Memory B cell (primary cell): ENCODE measurements at places on chromosomes 16 and 17.
A peak's percentile ranks its signal among the peaks of the same experiment; 100 is the strongest.

- DNase-seq, result no peak
These were observed 80.0 kb downstream of the USP32 start for GRCh38 chr17:60311936-60312335.

DNA sequence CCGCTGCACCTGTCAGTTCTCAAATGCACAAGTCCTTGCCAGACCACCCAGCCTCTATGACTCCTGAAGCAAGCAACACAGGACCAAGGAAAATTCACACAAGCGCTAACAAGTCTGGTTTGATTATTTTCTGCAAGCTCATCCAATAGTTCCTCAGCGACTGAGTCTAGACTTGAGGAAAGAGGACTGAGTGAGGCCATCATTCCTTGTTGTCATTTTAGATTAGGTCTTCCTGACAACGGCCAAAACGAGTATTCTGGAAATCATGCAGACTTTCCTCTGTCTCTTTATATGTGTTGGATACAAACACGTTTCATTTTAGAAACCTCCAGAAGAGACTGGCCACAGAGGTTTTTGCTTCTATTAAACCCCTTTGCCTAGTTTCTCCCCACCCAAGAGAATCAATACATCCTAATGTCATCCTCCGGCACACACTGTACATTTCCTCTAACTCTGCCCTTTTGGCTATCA lies 561 bp downstream of the CCDC47 start:
- DNase-seq, result peak; percentile 2

GRCh38 chr17:16435925-16436886 lies 20.8 kb downstream of the TRPV2 start:
- DNase-seq, result no peak

GRCh38 chr17:44076716-44077594 lies 6.4 kb downstream of the G6PC3 start:
- DNase-seq, result no peak

GRCh38 chr17:12896180-12896785 lies 107.0 kb downstream of the ARHGAP44 start:
- DNase-seq, result no peak

GRCh38 chr16:87108278-87108677 lies 208.9 kb downstream of the C16orf95 start:
- no peak for DNase-seq

GRCh38 chr17:61131585-61131984 lies 268.1 kb upstream of the TBX2 start:
- no peak for DNase-seq

- no peak for DNase-seq
These were observed 18.8 kb upstream of the MYOCD start for GRCh38 chr17:12646761-12647422.

GRCh38 chr17:37043201-37043600 lies 94.4 kb downstream of the AATF start:
- no peak for DNase-seq

DNA sequence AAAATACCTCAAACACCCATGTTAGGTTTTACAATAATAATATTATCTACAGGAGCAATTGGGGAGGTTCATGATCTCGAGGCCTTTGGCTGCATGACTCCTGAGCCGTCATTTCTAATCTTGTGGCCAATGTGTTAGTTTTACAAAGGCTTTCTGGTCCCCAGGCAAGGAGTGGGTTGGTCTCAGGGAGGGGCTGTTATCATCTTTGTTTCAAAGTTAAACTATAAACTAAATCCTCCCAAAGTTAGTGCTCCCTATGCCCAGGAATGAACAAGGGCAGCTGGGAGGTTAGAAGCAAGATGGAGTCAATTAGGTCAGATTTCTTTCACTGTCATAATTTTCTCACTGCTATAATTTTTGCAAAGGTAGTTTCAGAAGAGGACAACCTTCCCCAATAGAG lies 9.1 kb upstream of the CCL5 start:
- DNase-seq, result no peak

DNA sequence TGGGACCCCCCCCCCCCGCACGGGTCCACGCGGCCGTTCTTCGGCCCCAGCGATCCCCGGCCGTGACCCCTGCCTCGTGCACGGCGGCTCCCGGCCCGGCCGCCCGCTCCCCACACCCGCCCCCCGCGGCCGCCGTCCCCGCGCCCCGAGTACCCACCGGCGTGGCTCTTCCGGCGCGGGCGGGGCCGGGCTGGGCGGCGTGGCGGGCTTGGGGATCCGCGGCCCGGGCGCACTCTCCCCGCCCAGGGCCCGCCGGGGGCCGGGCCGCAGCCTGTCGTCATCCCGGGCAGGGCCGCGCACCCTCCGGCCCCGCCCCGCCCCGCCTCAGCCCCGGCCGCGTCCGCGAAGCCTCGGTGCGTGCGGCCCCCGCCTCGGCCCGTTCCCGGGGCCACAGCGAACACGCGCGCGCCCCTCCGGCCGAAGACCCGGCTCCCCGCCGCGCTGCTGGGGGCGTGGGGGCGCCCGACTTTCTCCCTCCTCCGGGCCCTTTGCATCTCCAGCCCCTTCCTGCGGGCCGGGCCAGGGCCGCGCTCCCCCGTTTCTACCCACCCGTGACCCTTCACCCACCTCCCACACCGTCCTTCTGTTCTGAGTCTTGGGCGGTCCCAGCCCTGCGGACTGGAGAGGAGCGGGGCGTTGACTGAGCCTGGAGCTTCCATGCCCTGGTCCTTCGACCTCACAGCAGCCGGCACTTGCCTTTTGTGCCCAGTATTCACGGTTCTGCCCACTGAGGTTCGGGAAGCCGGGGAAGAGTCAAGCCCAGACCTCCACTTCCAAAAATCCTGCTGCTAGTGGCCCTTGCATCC lies 840 bp downstream of the MYO1C start:
- peak; percentile 46 for DNase-seq

- DNase-seq, result no peak
These were observed 868 bp downstream of the MED13 start for GRCh38 chr17:62064029-62064790.

DNA sequence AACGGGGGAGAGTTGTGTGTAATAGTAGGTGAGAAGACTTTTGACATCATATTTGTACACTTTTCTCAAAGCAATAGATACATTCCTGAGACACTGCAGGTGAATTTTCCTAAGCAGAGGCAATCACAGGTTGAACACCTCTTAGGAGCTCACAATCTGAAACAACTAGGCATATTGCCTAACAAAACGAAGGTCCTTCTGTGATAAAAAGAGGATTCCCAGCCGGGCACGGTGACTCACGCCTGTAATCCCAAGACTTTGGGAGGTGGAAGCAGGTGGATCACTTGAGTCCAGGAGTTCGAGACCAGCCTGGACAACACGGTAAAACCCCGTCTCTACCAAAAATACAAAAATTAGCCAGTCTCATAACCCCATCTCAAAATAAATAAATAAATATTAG lies 17.4 kb downstream of the NXN start:
- no peak for DNase-seq

DNA sequence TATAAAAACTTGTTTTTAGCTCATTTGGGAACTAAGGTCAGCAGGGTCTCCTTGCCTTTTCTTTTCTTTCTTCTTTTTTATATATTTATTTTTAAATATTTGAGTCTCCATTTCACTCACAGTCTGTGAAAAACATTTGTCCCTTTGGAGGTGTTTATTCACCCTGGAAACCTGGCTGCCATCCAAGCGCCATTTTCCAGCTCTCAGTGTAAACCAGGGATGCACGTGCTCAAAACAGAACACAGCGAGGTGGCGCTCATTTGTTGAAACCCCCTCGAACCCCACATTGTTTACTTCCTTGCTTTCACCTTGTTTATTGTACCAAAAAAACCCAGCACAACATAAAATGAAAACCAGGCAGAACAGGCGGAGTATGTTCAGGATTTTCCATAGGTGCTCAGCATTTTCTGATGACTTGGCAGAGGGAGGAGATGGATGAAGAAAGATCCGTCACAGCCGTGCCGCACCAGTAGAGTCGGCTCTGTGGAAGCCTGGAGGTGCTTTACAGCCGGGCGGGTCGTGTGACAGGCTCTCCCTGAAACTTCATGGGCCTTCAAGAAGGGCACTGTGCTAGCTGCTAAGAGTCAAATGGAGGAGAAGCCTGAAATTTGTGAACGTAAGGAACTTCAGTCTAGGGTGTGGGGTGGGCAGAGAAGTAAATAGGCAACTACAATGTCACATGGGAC lies 284.4 kb downstream of the FOXL1 start:
- DNase-seq, result no peak

DNA sequence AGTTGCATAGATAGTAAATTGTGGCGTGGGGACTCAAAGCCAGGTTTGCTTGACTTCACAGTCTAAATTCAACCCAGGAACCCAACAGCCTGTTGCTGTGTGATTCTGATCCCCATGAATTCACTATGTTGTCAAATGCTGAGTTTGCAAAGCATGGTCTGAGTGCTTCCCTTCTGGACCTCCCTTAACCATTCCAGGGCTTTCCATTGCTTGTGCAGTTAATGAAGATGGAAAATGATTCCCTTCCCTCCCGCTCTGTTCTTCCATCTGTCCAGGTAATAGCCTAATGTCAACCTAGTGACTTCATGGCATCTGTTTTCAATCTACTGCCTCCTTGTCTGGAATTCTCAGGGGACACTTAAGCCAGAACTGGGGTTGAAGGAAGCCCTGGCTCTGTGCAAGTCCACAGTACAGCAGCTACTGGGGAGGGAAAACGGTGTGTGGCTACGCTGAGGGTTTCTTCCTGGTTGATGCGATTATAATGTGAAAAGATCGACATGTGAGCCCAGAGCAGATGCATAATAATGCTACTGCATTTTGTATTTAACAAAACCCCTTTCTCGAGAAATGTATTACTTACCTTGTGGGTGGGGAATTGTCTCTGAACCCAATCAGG lies 206.7 kb downstream of the CDH13 start:
- DNase-seq, result no peak

DNA sequence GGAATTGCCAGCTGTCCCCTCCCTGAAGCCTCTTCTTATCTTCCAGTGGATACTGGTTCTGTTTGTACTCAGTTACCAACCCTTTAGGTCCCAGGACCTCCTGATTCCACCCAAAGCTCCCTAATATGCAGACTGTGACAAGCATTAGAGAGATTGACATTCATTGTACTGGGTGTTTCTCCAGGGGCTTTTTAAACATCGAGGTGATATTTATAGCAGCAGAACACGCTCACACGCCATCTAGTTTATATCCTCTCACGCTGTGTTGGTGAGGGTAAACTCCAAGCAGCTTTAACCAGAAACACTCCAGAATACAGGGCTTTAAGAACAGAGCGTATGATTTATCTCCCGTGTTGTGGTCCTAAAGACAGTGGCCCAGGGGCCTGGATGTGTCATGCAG lies 238.4 kb downstream of the IRF8 start:
- no peak for DNase-seq

GRCh38 chr17:57493171-57493570 lies 236.8 kb downstream of the MSI2 start:
- DNase-seq, result no peak

DNA sequence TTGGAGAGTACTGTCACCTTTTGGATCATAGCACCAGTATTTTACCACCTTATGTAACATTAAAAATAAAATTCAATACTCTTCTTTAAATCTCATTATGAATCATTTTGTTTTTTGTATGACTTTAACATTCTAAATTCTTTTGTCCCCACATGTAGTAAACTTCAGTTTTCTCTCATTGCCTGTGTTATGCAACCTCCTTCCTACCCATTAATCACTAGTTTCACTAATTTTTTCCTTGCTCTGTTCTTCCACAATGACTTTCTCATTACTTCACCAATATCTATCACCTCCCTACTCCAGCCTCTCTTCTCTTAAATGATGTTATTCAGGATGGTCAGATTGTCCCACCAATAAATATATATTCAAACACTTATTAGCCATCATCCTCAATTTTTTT lies 68.7 kb downstream of the TTC19 start:
- DNase-seq, result no peak

DNA sequence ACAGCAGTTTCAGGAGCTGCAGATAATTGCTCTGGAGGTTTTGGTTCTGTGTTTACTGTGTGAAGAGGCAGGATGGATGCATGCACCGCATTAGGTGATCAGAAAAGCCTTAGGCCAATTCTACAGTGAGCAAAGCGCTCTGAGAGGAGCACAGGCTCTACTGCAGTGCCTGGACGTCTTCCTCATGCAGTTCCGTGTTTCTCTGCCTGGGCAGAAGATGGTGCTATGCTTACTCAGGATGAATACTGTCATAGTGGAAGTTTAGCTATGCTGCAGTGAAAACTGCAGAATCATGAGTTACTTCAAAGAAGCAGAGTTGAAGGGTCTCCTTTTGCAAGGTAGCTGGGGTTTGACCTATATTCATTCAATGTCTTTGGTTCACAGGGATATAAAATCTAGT lies 1012.4 kb downstream of the KCNJ18 start:
- DNase-seq, result no peak

- DNase-seq, result no peak
These were observed 39.2 kb downstream of the NDE1 start for GRCh38 chr16:15689290-15689689.

- DNase-seq, result no peak
These were observed 258.4 kb downstream of the C16orf95 start for GRCh38 chr16:87058728-87059250.

DNA sequence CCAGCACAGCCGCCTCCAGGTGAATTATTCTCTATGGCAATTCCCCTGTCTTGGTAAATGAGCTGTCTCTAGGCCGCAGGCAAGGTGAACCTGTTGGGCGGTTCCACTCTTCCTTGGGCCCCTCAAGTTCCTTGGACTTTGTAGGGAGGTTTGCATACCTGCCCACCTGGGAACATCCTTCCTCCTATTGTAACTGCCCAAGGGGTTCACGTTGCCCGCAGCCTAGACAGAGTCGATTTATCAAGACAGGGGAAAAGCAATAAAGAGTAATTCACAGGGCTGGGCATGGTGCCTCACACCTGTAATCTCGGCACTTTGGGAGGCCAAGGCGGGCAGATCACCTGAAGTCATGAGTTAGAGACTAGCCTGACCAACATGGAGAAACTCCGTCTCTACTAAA lies 122.5 kb downstream of the KCNJ18 start:
- no peak for DNase-seq

GRCh38 chr17:50771991-50772785 lies 4.9 kb upstream of the ANKRD40CL start:
- no peak for DNase-seq

DNA sequence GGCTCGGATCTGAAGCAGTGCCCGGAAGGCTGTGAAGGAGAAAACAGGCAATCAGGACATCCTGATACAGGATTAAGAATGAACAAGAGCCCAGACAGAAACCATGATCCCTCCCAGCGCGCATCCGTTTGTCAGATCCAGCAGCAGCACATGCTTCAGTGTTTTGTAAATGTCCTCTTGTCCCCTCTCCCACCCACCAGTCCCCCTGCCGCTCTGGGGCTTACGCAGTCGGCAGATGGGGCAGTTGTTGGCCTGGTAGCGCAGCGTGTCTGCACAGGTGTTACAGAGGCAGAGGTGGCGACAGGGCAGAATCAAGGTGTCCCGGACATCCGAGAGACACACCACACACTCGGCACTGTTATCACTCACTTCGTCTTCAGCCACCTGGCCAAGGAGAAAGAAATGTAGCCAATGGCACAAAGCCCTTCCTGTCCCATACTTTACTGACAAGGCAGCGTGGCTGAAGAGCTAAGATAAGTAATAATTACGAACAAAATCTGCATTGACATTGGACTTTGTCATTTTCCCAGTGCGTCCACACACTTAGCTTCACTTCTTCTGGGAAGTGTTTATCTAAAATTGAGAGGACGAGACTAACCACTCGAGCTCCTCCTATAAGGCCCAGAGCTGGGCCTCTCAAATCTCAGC lies 20.7 kb upstream of the FOXJ1 start:
- no peak for DNase-seq
